AG04450 (cell line): ENCODE measurements at places on chromosomes 2 and 18.

DNA sequence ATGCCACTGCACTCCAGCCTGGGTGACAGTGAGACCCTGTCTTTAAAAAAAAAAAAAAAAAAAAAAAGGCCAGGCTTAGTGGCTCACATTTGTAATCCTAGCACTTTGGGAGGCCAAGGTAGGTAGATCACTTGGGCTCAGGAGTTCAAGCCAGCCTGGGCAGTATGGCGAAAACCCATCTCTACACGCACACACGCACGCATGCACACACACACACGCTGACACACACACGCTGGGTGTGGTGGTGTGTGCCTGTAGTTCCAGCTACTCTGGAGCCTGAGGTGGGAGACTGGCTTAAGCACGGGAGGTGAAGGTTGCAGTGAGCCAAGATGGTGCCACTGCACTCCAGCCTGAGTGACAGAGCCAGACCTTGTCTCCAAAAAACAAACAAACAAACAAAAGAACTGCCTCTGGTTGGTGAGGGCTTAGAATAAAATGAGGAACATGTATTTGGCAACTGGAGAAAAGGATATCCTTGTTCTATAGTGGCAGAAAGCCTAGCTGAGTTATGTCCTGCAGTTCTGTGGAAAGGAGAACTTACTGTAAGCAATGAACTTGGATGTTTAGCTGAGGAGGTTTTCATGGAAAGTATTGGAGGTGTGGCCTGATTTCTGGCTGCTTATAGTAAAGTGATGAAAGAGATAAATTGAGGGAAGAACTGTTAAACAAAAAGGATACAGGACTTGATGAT, 34.0 kb downstream of the HAT1 start:
- no peak for DNase-seq

DNA sequence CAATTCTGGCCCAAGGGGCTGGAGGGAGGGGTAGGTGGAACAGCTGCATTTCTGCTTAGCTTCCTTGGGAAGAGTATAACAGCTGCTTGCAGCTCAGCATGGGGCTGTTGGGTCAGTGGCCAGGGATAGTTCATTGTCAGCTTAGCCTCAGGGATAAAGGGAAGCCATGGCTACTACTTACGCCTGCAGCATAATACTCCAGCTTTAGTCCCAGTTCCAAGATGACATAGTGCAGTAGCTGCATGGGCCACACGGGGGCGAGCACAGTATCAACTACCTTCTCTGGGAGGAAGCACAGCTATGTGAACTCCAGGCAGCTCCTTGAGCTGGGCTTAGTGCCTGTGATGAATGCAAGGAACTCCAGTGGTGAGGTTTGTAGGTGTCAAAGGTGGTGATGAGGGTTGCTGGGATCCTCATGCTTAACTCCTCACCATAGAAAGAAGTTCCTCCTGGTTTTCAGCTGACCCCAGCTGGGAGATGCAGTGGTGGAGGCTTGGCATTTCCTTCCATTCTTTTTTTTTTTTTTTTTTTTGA, 35.4 kb upstream of the RHOB start:
- DNase-seq: peak; percentile 38

DNA sequence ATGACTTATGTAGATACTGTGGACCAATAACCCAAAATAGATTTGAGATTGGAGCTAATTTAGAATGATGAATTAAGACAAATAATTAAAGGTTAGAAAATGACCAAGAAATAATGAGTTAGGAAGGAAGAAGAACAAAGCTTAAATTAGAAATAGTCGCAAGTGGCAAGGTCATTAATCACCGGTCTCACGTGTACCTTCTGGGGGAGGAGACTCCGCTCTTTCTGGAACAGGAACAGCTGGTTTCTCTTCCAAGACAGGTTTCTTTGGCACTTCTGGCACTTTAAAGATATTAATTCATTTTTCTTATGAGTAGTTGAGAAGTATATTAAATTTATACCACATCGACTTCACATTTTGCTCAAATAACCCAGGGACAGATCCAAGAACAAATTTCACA, 156.7 kb downstream of the TTN start:
- no peak for DNase-seq

GRCh38 chr2:64760128-64760527, 106.4 kb upstream of the SERTAD2 start:
- no peak for DNase-seq

- no peak for DNase-seq
Measured at GRCh38 chr2:113877711-113878598, 11.9 kb upstream of the ACTR3 start.

GRCh38 chr2:204159526-204159925, 223.0 kb downstream of the ICOS start:
- DNase-seq: no peak

GRCh38 chr2:213015387-213016165, 135.8 kb downstream of the IKZF2 start:
- DNase-seq: no peak

DNA sequence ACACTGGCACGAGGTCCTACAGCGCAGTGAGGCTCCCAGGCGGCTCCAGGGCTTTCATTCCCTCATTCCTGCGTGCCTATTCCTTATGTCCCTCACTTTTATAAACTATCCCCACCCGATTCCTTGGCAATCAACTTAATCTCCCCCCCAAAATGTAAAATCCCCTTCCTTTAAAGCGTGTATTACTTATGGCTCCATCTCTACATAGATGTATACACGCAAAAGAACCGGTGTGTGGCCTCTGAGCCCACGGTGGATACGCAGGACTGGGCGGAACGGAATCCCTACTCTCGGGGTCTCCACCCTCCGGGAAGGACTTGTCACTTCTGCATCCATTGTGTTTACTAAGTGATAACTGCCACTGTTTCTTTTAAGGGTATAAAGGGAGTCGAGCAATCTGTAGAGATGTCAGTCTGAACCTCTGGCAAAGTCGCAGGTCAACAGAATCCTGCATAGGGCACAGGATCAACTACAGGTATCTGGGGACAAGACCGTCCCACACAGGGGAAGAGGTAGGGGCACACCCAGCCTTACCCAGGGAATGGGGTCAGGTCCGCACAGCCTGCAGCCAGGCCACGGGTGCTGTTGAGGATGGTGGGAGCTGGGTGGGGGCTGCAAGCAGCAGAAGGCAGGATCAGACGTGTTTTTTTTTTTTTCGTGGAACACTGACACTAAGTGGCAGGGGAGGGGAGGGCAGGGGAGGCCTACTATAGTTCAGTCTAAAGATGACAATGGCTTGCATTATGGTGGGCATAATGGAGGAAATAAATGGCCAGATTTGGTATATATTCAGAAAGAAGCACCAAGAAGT, 42.1 kb downstream of the HDLBP start:
- no peak for DNase-seq

DNA sequence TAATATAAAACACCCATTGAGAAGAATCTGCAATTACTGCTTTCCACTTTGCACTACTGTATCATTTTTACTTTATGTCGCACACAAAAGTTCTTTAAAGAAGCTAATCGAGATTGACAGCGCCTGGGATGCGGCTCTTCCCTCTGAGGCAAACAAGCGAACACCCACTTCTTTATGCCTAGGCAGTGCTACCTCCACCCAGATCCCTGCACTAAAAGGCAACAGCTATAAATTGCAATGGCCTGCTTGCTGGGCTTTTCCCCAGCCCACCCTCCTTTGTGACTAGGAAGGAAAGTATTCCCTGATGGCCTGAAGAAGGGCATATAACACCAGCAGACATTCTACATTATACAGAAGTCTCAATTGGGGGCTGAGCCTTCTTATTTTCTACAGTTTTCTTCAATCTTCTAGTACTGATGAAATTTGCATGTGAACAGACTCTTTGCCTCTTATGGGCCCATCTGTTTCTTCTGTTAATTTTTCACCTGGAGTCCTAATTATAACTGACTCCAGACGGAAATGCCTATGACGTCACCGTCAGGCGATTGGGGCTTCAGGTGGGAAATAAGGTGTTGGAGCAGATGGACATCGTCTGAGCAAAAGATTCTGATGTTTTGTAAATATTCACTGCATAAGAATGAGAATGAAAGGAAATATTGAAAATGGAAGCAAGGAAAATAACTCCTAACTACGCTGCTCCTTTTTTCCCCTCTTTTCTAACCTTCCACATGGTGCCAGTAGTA, 138.9 kb upstream of the DCC start:
- DNase-seq: no peak

- DNase-seq: no peak
Measured at GRCh38 chr18:58605027-58606020, 23.6 kb downstream of the ALPK2 start.

DNA sequence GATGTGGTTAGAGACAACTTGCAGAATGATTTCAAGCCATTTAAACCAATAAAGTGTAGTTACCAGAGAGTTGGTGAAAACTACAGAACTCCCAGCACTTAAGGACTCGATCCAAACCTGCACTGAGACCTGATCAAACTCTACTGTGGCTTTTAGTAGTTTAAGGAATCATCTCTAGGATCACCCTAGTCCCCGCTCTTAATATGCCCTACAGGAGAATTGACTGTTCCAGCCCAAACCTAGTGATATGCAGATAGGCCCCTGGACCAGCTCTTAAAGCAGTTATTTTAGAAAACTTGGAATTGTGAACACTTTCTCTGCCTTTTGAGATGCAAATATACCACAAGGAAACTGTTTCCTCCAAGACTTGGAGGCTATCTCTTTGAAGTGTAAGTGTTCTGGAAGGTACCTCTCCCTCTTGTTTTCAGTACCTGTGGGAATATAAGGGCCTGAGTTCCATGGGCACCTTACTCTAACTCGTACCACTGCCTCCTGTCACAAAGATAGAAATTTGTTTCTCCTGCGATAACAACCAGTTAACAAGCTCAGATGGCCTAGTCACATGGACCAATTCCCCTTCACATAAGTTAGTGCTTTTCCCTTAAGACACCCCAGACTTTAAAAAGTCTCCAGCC, 1367.2 kb upstream of the SLC39A10 start:
- DNase-seq: no peak

- no peak for DNase-seq
Measured at GRCh38 chr2:134875309-134875708, 36.9 kb downstream of the ACMSD start.

GRCh38 chr2:75134860-75135259, 64.5 kb downstream of the TACR1 start:
- DNase-seq: no peak

- DNase-seq: no peak
Measured at GRCh38 chr2:105615305-105615704, 129.4 kb upstream of the NCK2 start.

DNA sequence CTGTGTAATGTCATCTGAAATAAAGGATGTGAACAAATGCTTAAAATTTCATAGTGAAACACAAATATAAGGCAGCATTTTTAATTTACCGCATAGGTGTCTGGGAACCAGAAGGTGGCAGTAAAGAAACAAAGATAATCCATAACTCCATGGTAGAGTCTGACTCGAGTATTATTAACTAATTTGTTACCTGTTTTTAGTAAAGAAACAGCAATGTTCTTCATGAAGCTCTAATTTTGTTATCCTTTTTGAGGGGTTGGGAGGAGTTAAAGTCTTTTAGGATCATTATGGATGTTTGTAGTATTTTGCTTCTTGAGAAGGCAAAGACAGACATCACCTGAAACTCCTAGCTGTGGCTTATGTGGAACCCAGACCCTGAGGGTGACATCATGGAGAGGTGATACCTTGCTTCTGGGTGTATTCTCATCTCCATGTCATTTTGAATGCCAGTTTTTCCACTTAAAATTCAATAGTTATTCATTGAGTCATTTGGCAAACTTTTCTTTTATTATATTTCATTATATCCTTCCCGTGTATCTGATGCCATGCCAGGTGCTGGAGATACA, 286.2 kb upstream of the EPAS1 start:
- DNase-seq: no peak

GRCh38 chr2:184125867-184126266, 472.5 kb upstream of the ZNF804A start:
- DNase-seq: no peak

- DNase-seq: no peak
Measured at GRCh38 chr18:31243740-31244512, 74.0 kb upstream of the DSG1 start.

GRCh38 chr2:32895424-32895823, 51.3 kb upstream of the LTBP1 start:
- no peak for DNase-seq

GRCh38 chr2:208657468-208657867, 250.9 kb downstream of the PTH2R start:
- DNase-seq: no peak

DNA sequence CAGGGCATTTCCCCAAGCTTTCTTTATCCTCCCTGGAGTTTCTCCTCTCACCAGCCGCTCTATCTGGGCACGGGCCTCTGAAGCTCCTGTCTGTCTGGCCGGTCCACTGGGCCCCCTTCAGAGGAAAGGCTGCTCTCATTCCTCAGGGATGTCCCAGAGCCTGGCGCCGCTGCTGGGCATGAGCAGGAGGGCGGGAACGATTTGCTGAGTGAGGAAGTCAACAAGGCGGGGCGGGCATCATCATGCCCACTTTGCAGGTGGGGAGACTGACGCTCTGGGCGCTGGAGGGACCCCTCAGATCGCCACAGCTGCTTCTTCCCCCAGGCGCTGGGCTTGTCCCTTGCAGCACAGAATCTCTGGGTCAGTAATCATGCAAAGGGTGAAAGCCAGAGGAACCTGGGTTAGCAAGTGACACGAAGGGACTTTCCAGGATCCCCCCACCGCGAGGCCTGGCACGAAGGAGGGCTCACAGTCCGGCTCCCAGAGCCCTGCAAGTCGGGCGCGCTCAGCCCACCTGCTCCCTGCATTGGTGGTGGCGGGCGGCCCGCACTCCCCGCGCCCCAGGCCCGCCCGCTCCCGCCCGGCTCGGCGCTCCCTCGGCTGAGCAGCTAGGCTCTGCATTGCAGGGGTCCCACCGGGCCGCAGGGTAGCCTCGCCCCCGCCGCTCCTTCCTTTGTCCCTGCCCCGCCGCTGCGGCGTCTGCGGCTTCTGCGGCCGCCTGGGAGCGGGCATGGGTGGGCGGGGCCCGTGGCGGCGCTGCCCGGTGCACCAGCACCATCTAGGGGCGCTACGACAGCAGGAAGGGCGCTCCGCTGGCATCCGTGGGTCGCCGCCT, 157.8 kb downstream of the CYRIA start:
- DNase-seq: no peak

GRCh38 chr18:40041951-40042350, 1913.1 kb upstream of the PIK3C3 start:
- no peak for DNase-seq

- DNase-seq: no peak
Measured at GRCh38 chr18:26806224-26806623, 59.3 kb downstream of the AQP4 start.

- no peak for DNase-seq
Measured at GRCh38 chr2:225173909-225174308, 131.6 kb upstream of the DOCK10 start.
